ENCODE measurements at places on chromosomes 6 and 20. TPM values are rescaled to one million over a fixed set of nuclear protein-coding genes. Genes with fewer than 3 reads are reported as not detected.

The ADGRB3 gene
- 1.3 TPM for total RNA-seq

The TFAP2D gene
- total RNA-seq: not detected

The TCF21 gene
- 16.5 TPM for total RNA-seq

The PRND gene
- not detected for total RNA-seq

The RTF2 gene
- 49.4 TPM for total RNA-seq

The PNLDC1 gene
- 0.33 TPM for total RNA-seq

The CLDN20 gene
- total RNA-seq: not detected

The BPI gene
- total RNA-seq: not detected

DNA sequence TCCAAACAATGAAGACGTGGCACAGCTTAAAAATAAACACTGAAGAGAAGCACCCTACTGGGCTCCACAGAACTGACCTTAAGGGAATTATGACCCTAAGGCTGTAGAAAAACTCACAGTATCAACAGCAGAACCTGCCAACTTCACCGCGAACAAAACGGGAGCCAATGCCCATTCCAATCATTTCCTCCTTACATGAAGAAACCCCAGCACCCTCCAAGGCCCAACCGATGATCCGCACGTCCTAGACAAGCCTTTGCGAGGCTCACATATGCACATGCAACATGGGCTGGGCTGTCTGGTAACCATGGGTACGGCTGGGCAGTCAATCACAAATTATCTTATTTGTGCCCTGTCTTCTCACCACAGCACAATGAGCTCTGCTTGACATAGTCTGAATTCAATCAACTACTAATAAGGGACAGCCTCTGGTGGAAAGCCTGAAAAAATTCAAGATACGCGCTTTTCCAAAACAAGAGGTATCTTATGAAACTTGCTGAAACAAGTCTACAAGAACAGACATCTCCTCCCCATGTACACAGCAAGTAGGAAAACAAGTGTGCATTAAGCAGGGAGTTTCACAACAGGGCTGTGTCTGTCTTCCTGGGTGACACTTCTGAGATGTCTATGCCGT is 1.7 kb downstream of the DIDO1 start:
- peaks cover 82% of the 10 kb centered on the region for H3K4me1 ChIP-seq
- no peaks in the 10 kb centered on the region for H3K36me3 ChIP-seq
- peak overlapping the region; percentile 97 for H3K4me3 ChIP-seq
- peak overlapping the region; percentile 92 for H3K27ac ChIP-seq
- no peaks in the 10 kb centered on the region for H3K27me3 ChIP-seq

DNA sequence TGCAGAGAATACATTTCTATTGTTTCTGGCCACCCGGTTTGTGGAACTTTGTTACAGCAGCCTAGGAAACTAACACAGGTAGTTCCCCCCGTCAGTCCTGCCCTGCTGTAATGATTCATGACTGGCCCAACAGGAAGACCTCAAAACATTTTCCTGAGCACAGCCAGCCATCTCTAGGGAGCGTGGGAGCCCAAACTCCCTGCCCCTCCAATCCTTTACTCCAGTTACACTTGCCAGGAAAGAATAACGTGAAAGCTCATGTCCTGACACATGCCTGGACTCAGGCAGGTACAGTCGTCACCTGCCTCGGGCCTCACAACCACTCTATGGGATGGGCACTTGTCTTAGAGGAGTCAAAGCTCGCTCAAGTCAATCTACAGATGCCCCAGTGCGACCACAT is 8.4 kb downstream of the TXNDC5 start:
- H3K27ac ChIP-seq: no peak overlapping the region
- H3K4me3 ChIP-seq: no peak overlapping the region
- peaks cover 72% of the 10 kb centered on the region for H3K36me3 ChIP-seq
- no peaks in the 10 kb centered on the region for H3K27me3 ChIP-seq

- H3K27ac ChIP-seq: peak overlapping the region; percentile 93
- peak overlapping the region; percentile 48 for H3K4me3 ChIP-seq
- H3K36me3 ChIP-seq: no peaks in the 10 kb centered on the region
- peaks cover 22% of the 10 kb centered on the region for H3K4me1 ChIP-seq
- no peak for DNase-seq
- no peaks in the 10 kb centered on the region for H3K27me3 ChIP-seq
These were observed 128.5 kb downstream of the HFE start for GRCh38 chr6:26215585-26216358.

- no peak overlapping the region for H3K27ac ChIP-seq
- no peaks in the 10 kb centered on the region for H3K4me1 ChIP-seq
- no peaks in the 10 kb centered on the region for H3K36me3 ChIP-seq
- H3K4me3 ChIP-seq: no peak overlapping the region
- DNase-seq: no peak
- no peaks in the 10 kb centered on the region for H3K27me3 ChIP-seq
These were observed 25.3 kb downstream of the CTCFL start for GRCh38 chr20:57499676-57500075.

- no peak overlapping the region for H3K27ac ChIP-seq
- no peaks in the 10 kb centered on the region for H3K27me3 ChIP-seq
- no peak overlapping the region for H3K4me3 ChIP-seq
- no peak for DNase-seq
These were observed 15.7 kb upstream of the QKI start for GRCh38 chr6:163398815-163399214.

- H3K27me3 ChIP-seq: no peaks in the 10 kb centered on the region
- peak overlapping the region; percentile 80 for H3K4me3 ChIP-seq
- no peak for DNase-seq
These were observed 816 bp upstream of the MAN1A1 start for GRCh38 chr6:119350202-119350951.

DNA sequence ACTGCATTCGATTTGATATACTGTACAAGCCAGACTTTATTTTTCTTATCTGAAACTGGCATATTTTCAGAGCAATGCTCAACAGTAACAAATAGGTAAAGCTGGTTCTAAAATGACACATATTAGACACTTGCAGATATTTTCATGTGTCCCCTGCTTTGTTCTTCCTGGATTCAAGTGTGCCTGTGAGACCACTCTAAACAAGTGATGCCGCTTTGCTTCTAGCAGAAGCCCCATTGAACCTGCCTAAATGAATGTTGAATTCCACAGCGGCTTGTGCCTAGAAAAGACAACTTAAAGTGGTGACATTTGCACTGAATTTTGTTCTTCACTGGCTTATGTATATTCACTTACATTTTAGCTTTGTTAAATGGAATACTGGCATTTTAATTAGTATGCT is 115.7 kb downstream of the AKAP7 start:
- no peaks in the 10 kb centered on the region for H3K36me3 ChIP-seq
- no peak overlapping the region for H3K4me3 ChIP-seq
- peaks cover 22% of the 10 kb centered on the region for H3K4me1 ChIP-seq
- H3K27me3 ChIP-seq: no peaks in the 10 kb centered on the region
- H3K27ac ChIP-seq: no peak overlapping the region
- DNase-seq: no peak
